ENCODE measurements at places on chromosomes 6 and 20. TPM values are rescaled to one million over a fixed set of nuclear protein-coding genes. Genes with fewer than 3 reads are reported as not detected.

Gene MOCS3
- total RNA-seq = 7.6 TPM

Gene MAN1A1
- total RNA-seq = 31.7 TPM

Gene SGK2
- 1.7 TPM for total RNA-seq

Gene C20orf141
- total RNA-seq = not detected

Gene CSE1L
- total RNA-seq = 38.5 TPM

Gene FOXA2
- total RNA-seq = not detected

Gene WFDC12
- total RNA-seq = not detected

Gene C6orf58
- not detected for total RNA-seq

Gene CYP21A2
- total RNA-seq = not detected

Gene PBOV1
- not detected for total RNA-seq

Gene EDN1
- total RNA-seq = 2.6 TPM

Gene PLCB4
- total RNA-seq = not detected

Gene RNF182
- not detected for total RNA-seq

Gene TP53TG5
- total RNA-seq = not detected

Gene FGD2
- total RNA-seq = 352 TPM

Gene ZNF165
- 4.7 TPM for total RNA-seq

DNA sequence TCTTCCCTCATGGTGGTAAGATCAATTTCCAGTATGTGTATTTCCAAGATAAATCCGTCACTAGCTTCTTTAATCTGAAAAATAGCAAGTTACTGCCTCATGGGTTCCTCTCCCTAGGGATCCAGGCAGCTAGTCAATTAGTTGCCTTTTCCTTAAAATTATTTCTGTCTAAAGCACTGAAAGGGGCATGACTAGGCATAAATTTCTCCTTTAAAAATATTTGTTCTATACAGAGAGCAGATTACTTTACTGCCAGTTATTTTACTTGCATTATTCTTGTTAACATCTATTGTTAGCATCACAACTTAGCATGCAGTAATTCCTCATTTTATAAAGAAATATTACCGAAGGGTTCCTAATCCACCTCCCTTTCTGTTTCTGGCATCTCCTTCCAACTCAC, 1.4 kb downstream of the MTCL3 start:
- peaks cover 57% of the 10 kb centered on the region for H3K27me3 ChIP-seq
- peaks cover 24% of the 10 kb centered on the region for H3K4me1 ChIP-seq
- H3K36me3 ChIP-seq = no peaks in the 10 kb centered on the region
- H3K27ac ChIP-seq = no peak overlapping the region

DNA sequence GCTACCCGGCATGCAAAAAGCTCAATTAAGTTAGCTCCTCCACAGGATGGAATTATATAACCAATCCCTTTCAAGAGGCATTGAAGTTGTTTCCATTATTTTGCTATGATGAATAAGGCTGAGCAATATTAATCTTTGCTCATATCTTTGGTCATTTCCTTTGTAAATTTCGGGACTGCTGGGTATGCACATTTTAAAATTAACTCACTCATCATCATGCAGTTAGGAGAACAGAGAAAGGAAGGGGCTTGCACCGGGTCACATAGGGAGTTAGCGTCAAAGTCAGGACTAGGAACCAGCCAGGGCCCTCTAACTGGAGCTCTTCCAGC, 430 bp upstream of the FAM110A start:
- H3K27me3 ChIP-seq = no peaks in the 10 kb centered on the region
- peak overlapping the region; percentile 77 for H3K4me3 ChIP-seq
- peaks cover 31% of the 10 kb centered on the region for H3K4me1 ChIP-seq

DNA sequence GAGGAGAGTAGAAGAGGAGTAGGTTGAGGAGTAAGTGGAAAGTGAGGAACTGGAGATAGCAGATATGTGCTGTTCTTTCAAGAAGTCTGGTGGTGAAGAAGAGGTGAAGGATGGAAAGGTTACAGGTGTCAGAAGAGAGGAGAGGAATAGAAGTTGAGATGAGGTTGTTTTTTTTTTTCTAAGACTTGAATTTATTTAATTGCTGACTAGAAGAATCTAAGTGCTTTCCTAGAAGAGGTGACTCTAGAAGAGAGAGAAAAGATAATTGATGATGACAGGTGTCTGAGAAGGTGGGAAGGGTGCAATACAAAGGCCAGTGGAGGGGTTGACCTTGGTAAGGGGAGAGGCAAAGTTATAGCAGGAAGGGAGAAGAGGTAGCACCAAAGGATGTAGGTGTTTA, 25.6 kb downstream of the NDUFAF5 start:
- H3K36me3 ChIP-seq = peaks cover 71% of the 10 kb centered on the region
- no peak overlapping the region for H3K4me3 ChIP-seq
- H3K4me1 ChIP-seq = no peaks in the 10 kb centered on the region
- no peak for DNase-seq

DNA sequence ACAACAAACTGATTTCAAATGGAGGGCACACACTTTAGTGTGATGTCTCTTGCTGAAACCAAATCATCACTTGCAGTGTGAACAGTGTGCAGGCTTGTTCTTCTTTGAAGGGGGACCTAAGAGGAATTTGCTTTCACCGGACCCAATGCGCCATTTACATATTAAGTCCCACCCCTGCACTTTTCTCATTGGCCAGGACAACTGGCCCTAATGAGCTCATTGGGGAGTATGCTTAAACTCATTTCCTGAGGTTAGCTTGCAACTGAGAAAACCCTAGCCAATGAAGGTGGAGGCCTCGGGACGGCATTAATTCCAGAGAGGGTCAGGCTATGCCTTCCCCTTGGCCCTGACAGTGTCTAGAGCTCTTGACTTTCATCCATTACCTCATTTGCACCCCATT, 58.7 kb downstream of the VEGFA start:
- H3K27ac ChIP-seq = no peak overlapping the region
- H3K4me3 ChIP-seq = no peak overlapping the region
- H3K4me1 ChIP-seq = no peaks in the 10 kb centered on the region

GRCh38 chr6:40227735-40228134, 293.5 kb upstream of the MOCS1 start:
- no peak overlapping the region for H3K4me3 ChIP-seq
- no peaks in the 10 kb centered on the region for H3K4me1 ChIP-seq
- no peaks in the 10 kb centered on the region for H3K27me3 ChIP-seq
- DNase-seq = no peak

GRCh38 chr6:163092876-163093275, 321.6 kb upstream of the QKI start:
- no peak overlapping the region for H3K4me3 ChIP-seq
- H3K4me1 ChIP-seq = no peaks in the 10 kb centered on the region
- no peaks in the 10 kb centered on the region for H3K36me3 ChIP-seq
- H3K27ac ChIP-seq = no peak overlapping the region

DNA sequence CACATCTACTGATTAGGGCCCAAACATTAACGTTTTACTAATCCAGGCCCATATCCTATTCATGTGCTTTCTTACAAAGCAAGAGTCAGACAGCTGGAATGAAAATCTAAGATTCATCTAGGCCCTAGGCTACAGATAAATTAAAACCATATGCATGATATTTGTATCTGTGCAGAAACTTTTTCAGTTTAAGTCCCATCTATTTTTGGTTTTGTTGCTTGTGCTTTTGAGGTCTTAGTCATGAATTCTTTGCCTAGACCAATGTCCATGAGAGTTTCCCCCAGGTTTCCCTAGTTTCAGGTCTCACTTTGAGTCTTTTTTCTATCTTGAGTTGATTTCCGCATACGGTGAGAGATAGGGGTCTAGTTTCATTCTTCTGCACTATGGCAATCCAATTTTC, 20.2 kb downstream of the ADNP start:
- peaks cover 10% of the 10 kb centered on the region for H3K4me1 ChIP-seq
- no peak overlapping the region for H3K4me3 ChIP-seq
- no peak for DNase-seq
- peaks cover 5% of the 10 kb centered on the region for H3K36me3 ChIP-seq
- no peak overlapping the region for H3K27ac ChIP-seq
- no peaks in the 10 kb centered on the region for H3K27me3 ChIP-seq

GRCh38 chr6:4890191-4890590, 113.6 kb downstream of the RPP40 start:
- no peak overlapping the region for H3K27ac ChIP-seq
- peaks cover 17% of the 10 kb centered on the region for H3K4me1 ChIP-seq
- no peak for DNase-seq
- H3K27me3 ChIP-seq = no peaks in the 10 kb centered on the region
- H3K36me3 ChIP-seq = peaks cover 2% of the 10 kb centered on the region
- no peak overlapping the region for H3K4me3 ChIP-seq

GRCh38 chr20:25071734-25072133, 10.2 kb downstream of the VSX1 start:
- H3K36me3 ChIP-seq = no peaks in the 10 kb centered on the region
- no peak overlapping the region for H3K4me3 ChIP-seq
- DNase-seq = no peak
- no peaks in the 10 kb centered on the region for H3K4me1 ChIP-seq
- no peaks in the 10 kb centered on the region for H3K27me3 ChIP-seq
- H3K27ac ChIP-seq = no peak overlapping the region

GRCh38 chr6:148968771-148969602, 222.2 kb downstream of the UST start:
- peaks cover 17% of the 10 kb centered on the region for H3K4me1 ChIP-seq
- no peak for DNase-seq
- no peaks in the 10 kb centered on the region for H3K27me3 ChIP-seq
- H3K27ac ChIP-seq = no peak overlapping the region
- no peaks in the 10 kb centered on the region for H3K36me3 ChIP-seq

DNA sequence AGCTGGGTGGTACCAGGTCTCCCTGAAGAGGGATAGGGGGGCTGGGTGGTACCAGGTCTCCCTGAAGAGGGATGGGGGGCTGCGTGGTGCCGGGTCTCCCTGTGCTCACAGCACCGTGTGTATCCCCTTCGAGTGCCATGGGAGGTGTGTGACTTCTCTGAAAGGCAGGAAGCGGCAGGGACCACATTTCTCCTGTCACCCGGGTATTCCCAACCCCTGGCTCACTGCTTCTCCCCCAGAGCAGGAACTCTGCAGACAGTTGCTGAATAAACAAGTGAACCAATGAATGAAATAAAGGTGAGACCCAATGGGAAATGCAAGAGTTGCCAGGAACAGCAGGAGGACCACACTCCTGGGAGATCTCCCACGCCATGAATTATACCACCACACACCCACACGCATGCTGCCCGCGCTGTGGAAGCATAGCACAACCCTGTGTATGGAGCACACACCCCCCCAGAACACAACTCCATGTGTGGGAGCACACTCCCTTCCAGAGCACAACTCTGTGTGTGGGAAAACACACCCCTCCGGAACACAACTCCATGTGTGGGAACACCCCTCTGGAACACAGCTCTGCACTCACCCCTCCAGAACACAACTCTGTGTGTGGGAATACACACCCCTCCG, 50.7 kb downstream of the RNASET2 start:
- H3K4me1 ChIP-seq = peaks cover 28% of the 10 kb centered on the region
- no peak overlapping the region for H3K4me3 ChIP-seq
- DNase-seq = no peak
- H3K27me3 ChIP-seq = no peaks in the 10 kb centered on the region

DNA sequence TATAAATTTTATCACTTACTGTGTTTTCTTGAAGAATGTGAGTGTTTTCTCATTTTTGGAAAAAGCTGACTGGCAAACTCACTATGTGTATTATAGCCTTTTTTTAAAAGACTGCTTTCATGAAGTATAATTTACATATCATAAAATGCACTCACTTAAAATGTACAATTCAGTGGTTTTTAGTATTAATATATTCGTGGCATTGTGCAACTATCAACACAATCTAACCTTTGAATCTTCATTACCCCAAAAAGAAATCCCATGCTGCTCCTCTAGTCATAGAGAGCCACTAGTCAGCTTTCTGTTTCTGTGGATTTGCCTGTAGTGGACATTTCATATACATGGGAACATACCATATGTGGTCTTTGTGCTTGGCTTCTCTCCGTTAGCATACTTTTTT, 143.8 kb downstream of the PLCB4 start:
- no peaks in the 10 kb centered on the region for H3K4me1 ChIP-seq
- no peak overlapping the region for H3K4me3 ChIP-seq
- no peak for DNase-seq
- H3K27me3 ChIP-seq = no peaks in the 10 kb centered on the region
- H3K36me3 ChIP-seq = no peaks in the 10 kb centered on the region

- H3K4me1 ChIP-seq = peaks cover 9% of the 10 kb centered on the region
- H3K27ac ChIP-seq = no peak overlapping the region
- peaks cover 15% of the 10 kb centered on the region for H3K27me3 ChIP-seq
- peak; percentile 25 for DNase-seq
- no peak overlapping the region for H3K4me3 ChIP-seq
These were observed 45.9 kb upstream of the ZNFX1 start for GRCh38 chr20:49323622-49324238.

- H3K4me3 ChIP-seq = no peak overlapping the region
- no peaks in the 10 kb centered on the region for H3K27me3 ChIP-seq
- DNase-seq = no peak
- no peaks in the 10 kb centered on the region for H3K36me3 ChIP-seq
These were observed 149.0 kb downstream of the HACE1 start for GRCh38 chr6:104710543-104711335.

DNA sequence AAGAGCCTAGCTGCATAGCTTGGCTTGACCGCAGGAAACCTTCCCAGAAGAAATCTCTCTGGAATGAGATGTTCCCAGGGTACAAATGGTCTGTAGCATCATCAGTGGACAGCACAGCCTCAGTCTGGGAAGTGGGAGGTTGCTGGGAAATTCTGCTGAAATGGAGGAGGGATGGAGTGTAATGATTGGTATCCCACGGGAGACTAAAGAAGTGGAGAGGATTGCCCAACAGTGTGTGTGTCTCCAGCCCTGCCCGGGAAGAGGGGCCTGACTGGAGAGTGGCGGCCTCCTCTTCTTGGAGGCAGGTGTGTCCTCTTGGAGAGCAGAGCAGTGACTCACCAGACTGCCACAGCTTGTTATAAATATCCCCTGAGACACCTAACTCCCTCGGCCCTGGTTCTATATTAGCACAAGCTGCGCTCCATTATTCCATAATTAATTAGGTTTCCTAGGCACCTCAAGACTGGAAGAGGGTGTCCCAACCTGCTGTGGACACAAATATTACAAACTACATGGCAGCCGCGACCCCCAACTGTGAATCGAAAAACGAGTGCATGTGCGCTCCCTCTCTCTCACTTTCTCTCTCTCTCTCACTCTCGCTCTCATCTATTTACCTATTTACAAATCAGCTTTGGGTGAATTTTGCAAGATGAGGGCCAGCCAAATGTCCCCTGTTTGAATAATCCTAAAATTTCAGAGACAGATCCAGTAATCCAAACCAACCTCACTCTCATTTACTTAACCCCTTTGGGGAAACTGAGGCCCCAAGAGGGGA, 68.8 kb downstream of the FGD2 start:
- no peak for DNase-seq
- no peaks in the 10 kb centered on the region for H3K36me3 ChIP-seq
- no peaks in the 10 kb centered on the region for H3K27me3 ChIP-seq
- no peak overlapping the region for H3K27ac ChIP-seq
- H3K4me1 ChIP-seq = peaks cover 11% of the 10 kb centered on the region

- peaks cover 10% of the 10 kb centered on the region for H3K4me1 ChIP-seq
- H3K36me3 ChIP-seq = no peaks in the 10 kb centered on the region
- peaks cover 3% of the 10 kb centered on the region for H3K27me3 ChIP-seq
- H3K4me3 ChIP-seq = no peak overlapping the region
- no peak for DNase-seq
- H3K27ac ChIP-seq = no peak overlapping the region
These were observed 86.0 kb upstream of the DUSP22 start for GRCh38 chr6:206264-206663.

- no peaks in the 10 kb centered on the region for H3K4me1 ChIP-seq
- DNase-seq = no peak
- H3K27ac ChIP-seq = no peak overlapping the region
- H3K27me3 ChIP-seq = no peaks in the 10 kb centered on the region
These were observed 1383.8 kb upstream of the MAP3K7 start for GRCh38 chr6:91970700-91971099.

All from B cell (primary cell).